ENCODE measurements at places on chromosomes 3 and 15.

DNA sequence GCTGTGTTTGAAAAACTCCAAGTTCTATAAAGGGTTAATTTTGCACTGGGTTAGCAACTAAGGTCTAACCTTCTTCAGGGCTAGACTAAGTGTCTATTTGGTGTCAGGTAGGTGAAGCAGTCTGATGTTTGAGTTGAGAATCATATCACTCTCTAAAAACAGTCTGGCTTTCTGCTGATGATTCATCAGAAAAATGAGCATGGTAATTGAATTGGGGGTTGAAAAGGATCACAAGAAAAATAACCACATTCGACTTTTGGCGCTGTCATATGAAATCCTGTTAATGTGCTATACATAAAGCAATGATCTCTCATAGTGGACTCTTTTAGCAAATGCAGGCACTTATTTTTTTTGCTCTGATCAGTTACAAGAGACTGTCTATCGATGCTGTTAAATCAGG is 242.2 kb upstream of the AZI2 start:
- DNase-seq, result no peak

- DNase-seq, result peak; percentile 35
Observed at GRCh38 chr3:169841171-169841570, 28.5 kb upstream of the LRRC34 start.

- no peak for DNase-seq
Observed at GRCh38 chr15:28105793-28106192, 6.7 kb upstream of the OCA2 start.

- DNase-seq, result peak; percentile 16
Observed at GRCh38 chr3:10758304-10759037, 57.6 kb upstream of the SLC6A11 start.

- no peak for DNase-seq
Observed at GRCh38 chr3:81216192-81216591, 545.3 kb downstream of the GBE1 start.

DNA sequence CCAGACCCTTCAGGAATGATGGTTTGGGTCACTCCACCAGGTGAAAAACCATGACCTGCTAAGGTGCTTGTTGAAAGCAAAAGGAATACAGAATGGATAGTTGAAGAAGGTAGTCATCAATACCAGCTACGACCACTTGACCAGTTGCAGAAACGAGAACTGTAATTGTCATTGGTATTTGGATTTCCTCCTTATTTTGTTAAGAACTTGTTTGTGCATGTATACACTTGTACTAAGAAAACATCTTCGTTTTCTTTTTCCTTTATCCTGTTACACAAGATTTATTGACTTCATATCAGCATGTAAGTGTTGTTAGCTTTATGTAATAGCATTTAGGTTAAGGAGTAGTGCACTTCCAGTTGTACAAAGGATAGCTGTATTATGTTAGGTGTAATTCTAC is 261.8 kb downstream of the MCTP2 start:
- no peak for DNase-seq

- no peak for DNase-seq
Observed at GRCh38 chr15:94370936-94371285, 139.6 kb downstream of the MCTP2 start.

- DNase-seq, result no peak
Observed at GRCh38 chr3:169246158-169246557, 417.4 kb downstream of the MECOM start.

GRCh38 chr3:65945953-65946352 is 92.8 kb downstream of the MAGI1 start:
- DNase-seq, result no peak

- DNase-seq, result no peak
Observed at GRCh38 chr15:33132233-33132580, 62.3 kb downstream of the FMN1 start.

DNA sequence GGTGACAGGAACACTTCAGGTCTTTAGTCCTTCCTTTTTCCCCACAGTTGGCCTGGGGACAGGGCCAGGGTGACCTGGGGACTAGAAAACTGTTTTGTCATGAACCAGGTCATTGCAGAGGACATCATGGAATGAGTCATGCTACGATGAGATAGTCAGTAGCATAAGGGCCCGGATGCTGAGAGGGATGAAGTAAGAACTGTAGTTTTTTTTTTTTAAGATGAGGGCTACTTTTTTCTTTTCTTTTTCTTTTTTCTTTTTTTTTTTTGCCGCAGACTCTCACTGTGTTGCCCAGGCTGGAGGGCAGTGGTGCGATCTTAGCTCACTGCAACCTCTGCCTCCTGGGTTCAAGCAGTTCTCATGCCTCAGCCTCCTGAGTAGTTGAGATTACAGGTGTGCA is 8.0 kb downstream of the MAP2K5 start:
- DNase-seq, result no peak

- DNase-seq, result no peak
Observed at GRCh38 chr3:172156586-172156955, 117.2 kb downstream of the FNDC3B start.

DNA sequence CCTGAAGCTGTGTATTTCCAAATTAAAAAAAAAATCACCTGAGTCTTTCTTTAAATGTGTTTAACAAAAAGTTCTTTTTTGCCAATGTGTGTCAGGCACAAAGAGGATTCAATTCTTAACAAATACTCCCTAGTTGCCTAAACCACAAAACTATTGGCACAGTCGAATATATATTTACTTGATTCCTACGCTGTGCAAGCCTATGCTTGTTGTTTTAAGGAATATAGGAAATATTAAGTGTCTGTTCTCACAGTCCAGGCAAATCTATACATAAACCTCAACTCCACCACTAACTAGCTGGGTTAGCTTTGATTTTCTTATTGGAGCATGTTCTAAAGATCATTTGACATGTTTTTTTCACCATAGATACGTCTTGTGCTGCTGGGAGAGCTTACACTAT is 571.0 kb downstream of the PYDC2 start:
- DNase-seq, result no peak

GRCh38 chr3:42535981-42536784 is 33.7 kb downstream of the VIPR1 start:
- DNase-seq, result no peak

DNA sequence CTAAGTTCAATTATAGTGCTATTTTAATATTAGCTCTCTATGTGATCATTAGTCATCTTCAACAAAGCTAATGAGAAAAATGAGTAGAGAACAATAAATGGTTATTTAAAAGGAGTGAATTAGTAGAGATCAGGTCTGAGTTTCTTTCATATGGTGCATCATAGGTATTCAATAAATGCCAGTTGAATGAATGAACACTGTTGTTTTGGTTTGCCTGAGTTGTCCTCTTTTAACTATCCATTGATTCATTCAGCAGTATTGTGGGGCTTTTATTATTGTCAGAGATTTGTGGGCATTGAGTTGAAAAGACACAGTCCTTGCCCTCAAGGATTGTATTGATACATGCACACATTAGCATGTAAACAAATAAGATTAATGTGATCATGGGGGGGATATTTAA is 88.2 kb downstream of the AGBL1 start:
- no peak for DNase-seq

DNA sequence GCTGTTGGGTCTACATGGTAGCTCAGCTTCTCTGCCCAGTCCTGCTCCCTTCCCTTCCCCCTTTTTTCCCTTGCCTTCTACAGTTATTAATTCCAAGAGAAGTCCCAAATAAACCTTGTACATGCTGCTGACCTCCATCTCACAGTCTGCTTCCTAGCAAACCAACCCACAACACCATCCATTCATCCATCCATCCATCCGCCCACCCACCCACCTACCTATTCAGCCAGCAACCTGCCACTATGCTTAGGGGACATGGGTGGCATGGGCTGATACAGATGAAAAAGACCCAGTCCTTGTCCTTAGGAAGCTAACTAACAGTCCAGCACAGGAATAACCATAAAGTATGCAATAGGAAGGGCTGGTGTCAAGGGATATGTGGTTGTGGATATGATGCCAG is 5.7 kb downstream of the TNFAIP8L3 start:
- no peak for DNase-seq

DNA sequence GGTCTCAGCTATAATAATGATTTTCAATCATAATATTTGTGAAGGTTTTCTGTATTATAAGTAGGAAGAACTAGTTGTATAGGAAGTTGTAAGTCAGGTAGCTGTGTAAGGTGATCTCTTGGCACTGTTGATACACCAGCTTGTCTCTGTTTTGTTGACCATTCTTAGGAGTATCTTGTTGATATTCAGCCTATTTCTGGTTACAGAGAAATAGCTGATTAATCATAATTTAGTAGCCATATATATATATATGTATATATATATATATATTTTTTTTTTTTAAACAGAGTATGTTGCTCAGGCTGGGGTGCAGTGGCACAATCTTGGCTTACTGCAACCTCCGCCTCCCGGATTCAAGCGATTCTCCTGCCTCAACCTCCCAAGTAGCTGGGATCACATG is 20.2 kb downstream of the AKAP13 start:
- DNase-seq, result no peak

DNA sequence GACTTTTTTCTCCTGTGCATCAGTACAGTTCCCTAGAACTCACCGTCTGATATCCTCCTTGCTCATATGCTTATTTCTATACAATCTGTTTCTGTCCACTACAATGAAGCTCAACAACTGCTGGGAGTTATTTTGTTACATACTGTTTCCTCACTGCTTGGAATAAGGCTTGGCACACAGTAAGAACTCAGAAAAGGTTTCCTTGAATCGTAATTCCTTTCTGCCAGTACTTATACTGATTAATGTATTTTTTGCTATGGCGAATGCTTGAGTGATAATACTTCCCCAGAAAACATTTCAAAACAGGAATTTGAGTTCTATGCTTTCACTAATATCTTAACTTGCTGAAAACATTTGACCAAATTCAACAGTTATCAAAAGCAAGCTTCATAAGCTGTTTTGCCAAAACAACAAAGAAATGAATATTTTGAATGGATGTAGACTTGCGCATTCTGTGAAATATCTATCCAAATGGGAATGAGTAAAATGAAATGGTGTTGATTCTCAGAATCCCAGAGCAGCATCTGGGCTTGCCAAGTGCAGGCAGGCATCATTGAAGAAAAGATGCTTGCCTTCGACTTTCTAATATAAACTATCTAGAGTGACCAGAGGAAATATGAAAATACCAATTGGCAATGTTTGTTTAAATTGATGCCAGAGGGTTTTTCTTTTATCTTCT is 286.3 kb downstream of the RAP2B start:
- DNase-seq, result no peak

DNA sequence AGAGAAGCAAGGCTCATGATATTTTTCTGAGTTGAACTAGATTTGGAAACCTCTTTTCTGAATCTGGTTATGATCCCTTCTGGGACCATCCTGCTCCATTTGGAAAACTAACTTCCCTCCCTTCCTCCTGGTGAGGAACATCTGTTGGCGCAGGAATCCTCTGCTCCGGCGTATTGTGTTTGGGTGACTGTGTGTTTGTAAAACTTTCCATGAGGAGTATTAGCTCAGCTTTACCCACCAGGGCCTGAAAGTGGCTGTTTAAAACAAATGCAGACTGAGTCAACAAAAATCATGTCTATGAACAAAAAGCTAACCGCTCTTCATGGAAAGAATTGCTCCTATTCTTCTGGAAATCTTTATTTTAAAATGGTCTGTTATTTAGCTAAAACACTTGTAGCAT is 17.7 kb downstream of the STARD9 start:
- DNase-seq, result no peak

DNA sequence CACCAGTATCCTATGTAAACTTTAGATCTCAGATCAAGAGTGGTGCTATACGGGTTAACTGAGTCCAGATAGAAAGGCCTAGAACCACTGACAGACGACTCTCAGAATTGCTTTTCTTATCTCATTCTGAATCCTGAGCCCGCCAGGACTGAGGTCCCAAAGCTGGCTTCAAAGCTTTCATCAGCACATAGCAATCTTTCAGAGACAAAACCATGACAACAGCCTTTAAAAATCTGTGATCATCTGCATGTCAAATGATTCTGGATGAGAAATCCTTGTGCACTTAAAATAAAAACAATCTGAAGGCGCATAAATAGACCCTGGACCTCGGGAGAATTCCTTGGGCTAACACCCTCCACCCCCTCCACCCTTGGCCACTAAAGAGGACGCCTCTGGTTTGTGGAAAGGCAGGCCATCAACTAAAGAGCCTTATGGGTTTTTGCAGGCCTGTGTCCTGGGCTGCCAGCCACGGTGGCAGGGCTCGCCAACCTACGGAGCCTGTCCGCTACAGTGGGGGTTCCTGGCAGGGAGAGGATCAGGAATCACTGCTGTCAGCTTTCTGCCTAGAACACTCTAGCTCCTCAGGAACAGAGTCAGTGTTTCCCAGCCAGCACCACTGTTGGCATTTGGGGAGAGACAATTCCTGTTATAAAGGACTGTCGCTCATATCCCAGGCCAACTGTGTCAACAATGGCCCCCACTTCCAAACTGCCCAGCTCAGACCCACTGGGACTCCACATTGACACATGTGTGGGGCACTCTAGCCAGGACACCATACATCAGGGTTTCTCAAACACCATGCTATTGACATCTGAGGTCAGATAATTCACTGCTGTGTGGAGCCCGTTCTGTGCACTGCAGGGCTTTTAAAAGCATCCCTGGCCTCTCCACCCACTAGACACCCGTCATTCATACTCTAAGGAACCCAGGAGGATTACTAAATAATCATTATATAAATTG is 20.2 kb downstream of the TLE3 start:
- DNase-seq, result no peak

All from right kidney (tissue), 9 donors.